ENCODE measurements at places on chromosomes 11 and 22.

GRCh38 chr11:14636119-14636518 lies 7.5 kb upstream of the PDE3B start:
- DNase-seq = no peak

- DNase-seq = no peak
These were observed 15.8 kb downstream of the SLC22A25 start for GRCh38 chr11:63227521-63228107.

- no peak for DNase-seq
These were observed 114.2 kb downstream of the KCNQ1OT1 start for GRCh38 chr11:2585566-2586086.

GRCh38 chr11:75338516-75339208 lies 12.8 kb downstream of the ARRB1 start:
- no peak for DNase-seq

DNA sequence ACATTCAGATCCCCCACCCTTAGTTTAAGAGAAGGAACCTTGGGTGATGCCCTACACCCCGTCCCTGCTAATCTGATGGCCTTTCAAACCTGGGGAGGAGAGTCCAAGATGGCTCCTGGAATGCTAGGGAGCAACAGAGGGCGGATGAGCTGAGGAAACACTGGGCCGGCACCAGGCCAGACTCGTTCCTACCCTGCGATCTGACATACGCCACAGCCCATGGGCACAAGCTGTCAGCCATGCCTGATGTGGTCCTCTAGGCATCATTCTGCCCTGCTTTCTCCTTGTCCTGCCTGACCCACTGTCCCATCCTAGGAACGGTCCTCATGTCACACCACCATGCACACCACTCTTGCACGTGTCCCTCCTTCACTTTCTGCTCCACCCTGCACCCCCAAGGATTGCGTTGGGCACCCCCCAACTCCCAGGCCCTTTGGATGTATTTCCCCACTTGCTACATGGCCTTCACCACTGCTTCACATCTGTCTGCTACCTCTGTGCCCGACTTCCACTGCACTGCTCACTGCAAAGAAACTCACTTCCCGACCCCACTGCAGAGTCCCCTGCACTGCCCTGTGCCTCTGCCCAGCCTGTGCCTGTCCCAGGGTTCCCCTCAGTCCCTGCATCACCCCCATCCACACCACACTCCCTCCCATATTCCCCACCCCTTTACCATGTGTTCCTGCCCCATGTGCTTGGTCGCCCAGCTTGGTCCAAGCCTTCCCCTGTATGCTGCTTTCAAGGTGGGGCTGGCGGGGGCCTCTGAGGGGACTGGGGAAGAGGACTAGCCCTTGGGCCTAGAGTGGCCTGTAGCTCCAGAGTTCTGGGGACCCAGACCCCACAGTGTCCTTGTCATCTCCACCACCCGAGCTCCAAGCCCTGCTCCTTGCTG lies 29.2 kb downstream of the USP35 start:
- no peak for DNase-seq

DNA sequence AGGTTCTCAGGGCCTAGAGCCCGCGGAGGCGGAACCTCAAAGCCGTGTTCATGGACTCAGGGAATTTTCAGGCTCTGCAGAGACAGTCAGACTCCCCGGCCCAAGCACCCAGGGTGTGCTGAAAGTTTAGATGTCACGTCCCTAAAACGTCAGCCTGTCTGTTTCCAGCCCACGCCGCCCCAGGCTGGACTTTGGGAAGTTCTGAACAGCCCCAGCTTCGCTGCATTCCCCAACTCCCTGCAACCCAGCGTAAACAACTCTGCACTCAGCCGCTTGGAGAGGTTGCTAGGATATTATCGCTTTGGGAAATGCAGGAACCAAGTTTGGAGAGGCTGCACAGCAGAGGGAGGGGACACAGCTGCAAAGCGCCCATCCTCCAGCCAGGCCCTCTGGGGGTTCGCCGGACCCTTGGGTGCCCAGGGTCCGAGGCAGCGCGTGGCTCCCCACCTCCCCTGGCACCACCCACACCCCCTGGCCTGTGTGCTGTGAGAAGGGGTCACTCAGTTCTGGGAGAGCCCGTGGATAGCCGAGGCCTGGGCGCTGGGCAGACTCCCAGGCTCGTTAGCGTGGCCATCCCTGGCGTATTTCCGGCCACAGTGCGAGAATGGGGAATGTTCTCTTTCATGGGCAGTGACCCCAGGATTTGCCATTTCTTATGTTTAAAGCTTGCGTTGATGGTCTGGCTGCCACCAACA lies 120.5 kb upstream of the FGF3 start:
- DNase-seq = no peak

DNA sequence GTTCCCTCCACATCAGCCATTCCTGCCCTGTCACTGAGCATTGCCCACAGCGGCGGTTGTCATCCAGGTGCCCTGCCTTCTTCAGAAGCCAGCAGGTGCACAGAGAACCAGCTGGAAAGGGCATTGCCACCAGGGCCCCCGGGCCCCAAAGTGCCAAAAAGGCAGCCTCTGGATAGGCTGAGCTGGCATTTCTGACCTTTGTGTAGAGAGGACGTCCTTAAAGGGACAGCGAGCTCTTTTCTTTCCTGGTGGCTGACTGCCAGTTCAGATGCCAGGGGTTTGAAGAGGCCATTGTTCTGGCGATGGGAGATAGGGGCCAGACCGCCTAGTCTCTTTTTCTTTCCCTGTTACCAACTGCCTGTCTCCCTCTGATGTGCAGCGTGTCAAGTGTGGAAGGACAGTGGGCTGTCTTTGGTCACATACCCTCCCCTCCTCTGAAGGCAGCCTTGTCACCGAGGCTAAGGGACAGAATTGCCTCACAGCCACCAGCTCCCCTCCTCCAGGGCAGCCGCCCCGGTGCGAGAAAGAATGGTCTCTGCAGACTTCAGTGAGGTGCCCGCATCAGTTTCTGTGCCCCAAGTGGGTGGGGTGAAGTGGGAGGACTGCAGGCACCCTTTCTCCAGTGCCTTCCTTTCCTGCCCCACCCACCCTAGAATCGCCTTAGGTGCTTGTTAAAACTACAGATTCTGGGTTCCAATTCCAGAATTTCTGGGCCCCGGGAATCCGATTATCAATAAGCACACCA lies 109.6 kb downstream of the SCN3B start:
- no peak for DNase-seq

- DNase-seq = no peak
These were observed 20.0 kb downstream of the APLP2 start for GRCh38 chr11:130089674-130090073.

GRCh38 chr11:3155216-3155615 lies 9.9 kb downstream of the OSBPL5 start:
- no peak for DNase-seq

GRCh38 chr11:33160136-33160535 lies 1.1 kb downstream of the CSTF3 start:
- peak; percentile 40 for DNase-seq

DNA sequence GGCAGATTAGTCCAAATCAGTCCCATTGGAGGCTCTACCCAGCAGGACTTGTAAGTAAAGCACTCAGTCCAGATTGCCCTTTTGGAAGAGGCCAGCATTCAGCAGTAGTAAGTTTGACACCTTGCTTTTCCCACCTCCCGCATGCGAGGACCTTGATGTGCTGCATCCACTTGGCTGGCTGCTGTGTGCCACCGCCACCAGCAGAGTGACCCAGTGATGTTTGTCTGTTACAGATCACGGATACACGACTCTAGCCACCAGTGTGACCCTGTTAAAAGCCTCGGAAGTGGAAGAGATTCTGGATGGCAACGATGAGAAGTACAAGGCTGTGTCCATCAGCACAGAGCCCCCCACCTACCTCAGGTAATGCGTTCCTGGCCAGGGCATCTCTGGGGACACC lies 6.6 kb downstream of the SMARCB1 start:
- DNase-seq = no peak

DNA sequence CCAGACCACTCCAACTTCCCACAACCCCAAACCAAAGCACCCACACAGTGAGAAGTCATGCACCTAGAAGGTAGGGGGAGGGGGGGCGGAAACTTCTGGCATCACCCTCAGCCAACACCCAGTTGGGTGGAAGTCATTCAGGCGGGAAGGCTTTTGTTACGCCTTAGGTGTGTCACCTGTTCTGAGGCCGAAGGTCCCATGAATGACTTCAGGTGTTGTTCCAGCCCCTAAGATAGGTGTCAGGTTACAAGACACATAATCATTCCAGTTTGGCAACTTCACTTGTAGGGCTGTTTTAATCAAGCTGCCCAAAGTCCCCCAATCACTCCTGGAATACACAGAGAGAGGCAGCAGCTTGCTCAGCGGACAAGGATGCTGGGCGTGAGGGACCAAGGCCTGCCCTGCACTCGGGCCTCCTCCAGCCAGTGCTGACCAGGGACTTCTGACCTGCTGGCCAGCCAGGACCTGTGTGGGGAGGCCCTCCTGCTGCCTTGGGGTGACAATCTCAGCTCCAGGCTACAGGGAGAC lies at the start of gene TMPRSS4:
TSS of gene TMPRSS4 (plus strand) at position 325 of the 528 bp plus-strand sequence. CDS start 225 bp downstream, outside the sequence.
- no peak for DNase-seq

- DNase-seq = peak; percentile 1
These were observed 727 bp downstream of the OSBP2 start for GRCh38 chr22:30695351-30695851.

DNA sequence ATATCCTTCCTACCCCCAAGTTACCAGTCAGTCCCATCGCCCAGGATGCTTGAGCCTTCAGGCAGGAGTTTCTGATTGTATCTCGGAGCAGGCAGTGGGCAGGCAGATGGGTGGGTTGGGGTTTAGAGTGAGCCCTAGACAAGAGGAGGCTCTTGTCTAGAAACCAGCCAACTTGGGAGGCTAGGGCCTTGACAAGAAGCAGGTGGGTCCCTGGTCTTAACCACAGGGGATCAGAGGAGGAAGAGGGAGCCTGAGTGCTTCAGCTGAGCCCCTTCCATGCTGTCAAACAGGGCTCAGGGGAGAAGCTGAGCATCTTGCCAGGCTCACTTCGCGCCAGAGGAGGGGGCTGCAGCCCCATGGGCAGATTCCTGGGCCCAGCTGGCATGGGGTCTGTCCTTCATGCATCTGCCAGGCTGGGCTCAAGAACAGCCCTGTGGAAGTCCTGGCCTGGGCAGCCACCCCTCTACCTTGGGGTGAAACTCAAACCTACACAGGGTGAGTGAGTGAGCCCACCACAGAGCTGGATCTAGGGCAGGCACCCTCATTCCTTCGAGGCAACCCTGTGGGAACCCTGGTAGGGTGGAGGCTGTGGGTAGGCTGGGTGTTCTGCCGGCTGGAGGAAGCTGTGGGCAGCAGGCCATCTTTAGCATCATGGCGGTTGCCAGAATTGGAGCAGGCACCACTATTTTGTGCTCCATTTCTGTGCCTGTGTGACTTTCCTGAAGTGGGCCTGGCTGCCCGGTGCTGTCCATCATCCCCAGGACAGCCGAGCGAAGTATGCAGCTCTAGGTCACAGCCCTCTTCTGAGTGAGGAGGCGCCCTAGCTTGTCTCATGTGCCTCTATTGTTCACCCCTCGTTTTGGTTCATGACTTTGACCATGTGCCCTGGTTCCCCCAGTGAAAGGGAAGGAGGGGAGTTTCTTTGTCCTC lies 108.1 kb downstream of the MORC2 start:
- DNase-seq = no peak

DNA sequence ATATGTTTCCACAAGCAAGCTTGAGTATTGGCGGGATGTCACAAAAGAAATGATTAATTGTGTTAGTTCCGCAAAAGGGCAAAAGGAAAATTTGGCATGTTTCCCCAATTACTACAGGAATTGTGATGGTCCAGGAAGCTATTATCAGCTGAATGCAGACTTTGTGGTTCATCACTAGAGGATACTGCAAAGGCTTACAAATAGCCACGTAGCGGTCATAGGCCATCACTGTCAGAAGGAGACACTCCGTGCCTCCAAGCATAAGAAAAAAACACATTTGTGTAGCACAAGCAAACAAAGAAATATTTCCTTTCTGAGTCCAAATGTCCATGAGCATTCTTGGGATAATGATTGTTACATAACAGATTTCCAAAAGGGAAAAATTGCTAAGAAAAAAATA lies 1.8 kb downstream of the OR10AG1 start:
- DNase-seq = no peak

DNA sequence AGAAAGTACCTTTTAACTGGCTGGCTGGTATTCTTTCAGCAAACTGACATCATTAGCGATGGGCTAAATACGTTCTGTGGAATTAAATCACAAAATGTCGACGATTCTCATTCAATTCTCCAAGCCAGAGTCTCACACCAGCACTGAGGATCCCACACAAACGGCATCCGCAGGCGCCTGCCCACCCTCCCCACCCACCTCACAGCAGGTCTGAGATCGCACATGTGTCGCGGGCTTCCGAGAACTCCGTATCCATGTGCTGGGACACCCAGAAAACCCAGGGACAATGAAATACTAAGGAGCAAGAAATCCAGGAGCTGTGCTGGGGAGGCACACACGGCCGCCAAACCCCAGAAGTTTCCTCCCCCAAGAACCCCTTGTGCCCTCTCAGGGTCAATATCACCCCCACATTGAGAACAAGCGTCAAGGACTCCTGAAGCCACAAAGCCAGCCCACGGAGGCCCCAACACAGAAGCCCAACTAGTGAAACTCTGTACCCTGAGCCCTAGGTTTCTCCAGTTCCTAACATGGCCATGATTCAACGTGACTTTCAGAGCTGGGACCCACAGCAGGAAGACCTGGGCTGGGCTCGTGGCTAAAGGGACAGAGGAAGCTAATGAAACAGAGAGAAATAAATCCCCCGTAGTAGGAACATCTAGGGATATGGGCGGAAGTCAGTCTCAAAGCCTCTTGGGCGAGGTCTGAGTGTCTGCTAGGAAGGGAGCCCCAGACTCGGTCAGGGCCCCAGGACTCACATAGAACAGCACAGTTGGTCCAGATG lies 8.0 kb downstream of the TOLLIP start:
- no peak for DNase-seq

- no peak for DNase-seq
These were observed 7.1 kb downstream of the SAA4 start for GRCh38 chr11:18229501-18229900.

- DNase-seq = no peak
These were observed 89.2 kb downstream of the PLEKHA7 start for GRCh38 chr11:16924826-16925560.

GRCh38 chr22:46984751-46985506 lies 222.5 kb downstream of the TBC1D22A start:
- DNase-seq = no peak

DNA sequence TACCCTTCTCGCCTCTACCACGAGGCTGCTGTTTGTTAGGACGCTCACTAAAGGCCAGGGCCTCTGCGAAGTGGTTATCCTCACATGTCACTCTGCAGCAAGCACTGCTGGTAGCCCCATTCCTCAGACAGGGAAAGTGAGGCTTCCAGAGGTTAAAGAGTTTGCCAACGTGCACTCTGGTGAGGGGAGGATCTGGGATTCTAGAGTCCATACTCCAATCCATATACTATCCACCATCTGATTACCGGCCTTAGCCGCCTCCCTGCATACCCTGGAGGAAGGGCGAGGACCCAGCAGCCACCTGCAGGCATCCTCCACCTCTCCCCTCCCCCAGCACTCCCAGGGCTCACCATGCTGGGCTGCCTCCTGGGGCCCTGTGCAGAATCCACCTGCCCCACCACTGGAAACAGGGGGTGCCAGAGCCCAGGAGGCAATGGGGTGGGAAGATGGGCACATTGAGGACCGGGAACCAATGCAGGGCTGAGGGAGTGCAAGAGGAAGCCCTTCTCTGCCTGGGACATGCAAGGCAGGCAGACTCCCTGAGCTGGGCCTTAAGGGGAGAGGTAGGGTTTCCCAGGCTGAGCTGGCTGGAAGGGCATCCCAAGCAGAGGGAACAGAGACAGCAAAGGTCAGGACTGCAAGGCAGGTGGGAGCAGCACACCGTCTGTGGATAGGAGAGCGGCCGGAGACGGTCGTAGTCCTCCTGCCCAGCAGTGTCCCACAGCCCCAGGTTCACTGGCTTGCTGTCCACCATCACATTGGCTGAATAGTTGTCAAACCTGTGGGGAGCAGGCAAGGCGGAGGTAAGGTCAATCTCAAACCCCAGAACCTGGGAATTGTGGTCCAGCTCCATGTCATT lies 11.7 kb downstream of the RAC2 start:
- DNase-seq = no peak
